ENCODE measurements at places on chromosomes 7 and 10.

GRCh38 chr10:11578802-11579255, 32.6 kb downstream of the USP6NL start:
- DNase-seq = no peak

DNA sequence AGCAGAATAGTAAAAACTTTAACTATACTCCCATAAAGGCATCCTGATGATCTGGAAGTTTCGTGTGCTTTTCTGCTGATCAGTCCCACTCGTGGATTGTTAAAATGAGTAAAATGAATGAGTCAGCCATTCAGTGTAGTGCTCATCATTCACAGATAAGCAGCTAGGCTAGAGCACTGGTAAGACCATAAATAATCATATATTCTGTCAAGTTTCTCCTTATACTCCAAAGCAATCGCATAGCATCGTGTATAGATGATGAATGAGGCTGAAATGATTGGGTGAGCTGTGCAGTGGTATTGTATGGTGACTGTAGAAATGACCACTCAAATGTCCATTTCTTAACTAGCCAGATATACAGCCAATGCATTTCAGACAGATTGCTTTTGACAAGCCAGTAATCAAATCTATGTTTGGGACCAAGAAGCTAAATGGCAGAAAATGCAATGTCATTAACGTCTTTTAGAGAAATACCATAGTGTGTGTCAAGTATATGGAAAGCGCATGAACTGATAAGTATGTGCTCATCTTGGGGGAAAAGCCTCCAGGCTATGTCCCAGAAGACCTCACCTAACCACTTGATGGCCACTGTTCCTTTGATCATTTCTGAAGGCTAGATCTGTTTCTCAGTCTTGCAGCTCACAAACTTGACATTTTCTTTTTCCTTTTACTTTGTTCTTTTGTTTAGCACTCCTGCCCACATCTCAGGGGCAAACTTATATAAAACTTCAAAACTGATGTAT, 227.2 kb upstream of the FAM3C start:
- DNase-seq = no peak

- DNase-seq = no peak
Measured at GRCh38 chr7:46754140-46754720, 827.7 kb downstream of the TNS3 start.

- DNase-seq = no peak
Measured at GRCh38 chr7:149317986-149318672, 56.1 kb downstream of the ZNF783 start.

DNA sequence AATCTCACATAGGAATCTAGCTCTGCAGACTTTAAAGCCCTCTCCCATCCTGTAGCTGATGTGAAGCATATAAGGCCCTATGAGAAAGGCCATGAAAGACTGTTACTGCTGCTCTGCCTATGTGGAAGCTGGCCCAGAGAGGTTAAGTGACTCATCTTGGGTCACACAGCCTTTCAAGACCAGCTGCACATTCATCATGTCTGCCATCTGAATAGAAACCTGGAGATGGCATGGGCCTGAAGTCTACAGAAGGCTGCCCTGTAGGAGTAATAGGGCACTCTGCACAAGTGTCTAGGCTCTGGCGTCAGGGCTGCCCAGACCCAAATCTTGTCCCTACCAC, 59.4 kb upstream of the COL13A1 start:
- no peak for DNase-seq

DNA sequence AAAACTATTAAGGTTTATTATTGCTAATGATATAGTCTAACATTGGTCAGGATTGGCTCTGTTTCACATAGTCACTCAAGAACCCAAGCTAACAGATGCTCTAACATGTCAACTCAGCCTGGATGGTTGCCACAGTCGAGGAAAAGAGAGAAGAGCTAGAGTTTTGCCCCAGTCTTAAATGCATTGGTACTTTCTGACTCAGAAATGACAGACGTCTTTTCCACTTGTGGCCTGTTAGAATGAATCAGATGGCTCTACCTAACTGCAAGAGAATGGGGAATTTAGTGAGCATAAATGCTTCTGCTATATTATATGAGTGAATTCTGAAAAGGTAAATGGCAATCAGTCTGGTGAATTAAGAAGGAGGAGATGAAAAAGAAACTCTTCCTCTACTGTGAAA, 13.9 kb downstream of the HECTD2 start:
- DNase-seq = no peak

DNA sequence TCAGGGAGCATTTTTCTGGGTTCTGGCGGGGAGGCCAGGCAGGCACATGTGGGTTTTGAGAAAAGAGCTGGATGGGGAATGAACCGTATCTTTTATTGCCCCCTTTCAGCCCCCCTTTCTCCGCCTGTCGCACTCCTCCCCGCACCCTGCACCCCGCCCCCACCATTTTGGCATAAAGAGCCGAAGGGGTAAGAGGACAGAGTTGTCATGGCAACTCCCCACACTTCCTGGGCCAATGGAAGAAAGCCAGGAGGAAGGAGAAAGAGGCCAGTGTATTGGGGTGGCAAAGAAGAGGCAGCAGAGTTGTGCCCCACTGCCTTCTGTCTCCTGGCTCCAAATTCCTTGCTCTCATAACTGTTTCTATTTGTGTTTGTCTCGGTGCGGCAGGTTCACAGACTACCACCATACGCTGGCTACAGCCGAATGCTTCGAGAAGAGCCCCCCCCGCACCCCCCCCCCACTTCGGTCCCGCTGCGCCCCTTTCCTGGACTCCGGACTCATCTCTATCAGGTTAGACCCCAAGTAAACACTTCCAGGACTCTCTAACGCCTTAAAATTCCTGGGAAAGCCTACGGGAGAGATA, 3.4 kb downstream of the KCNIP2 start:
- no peak for DNase-seq

- no peak for DNase-seq
Measured at GRCh38 chr10:89210794-89211425, 3.8 kb upstream of the CH25H start.

Measured in HFF-Myc (cell line).